ENCODE measurements at places on chromosomes 5 and 9.

- no peak overlapping the region for H3K4me3 ChIP-seq
- no peak for DNase-seq
- peaks cover 17% of the 10 kb centered on the region for H3K27me3 ChIP-seq
- H3K27ac ChIP-seq: no peak overlapping the region
Measured at GRCh38 chr5:80588858-80589540, 18.9 kb upstream of the ANKRD34B start.

GRCh38 chr5:52885614-52886013, 97.9 kb downstream of the ITGA1 start:
- peaks cover 4% of the 10 kb centered on the region for H3K36me3 ChIP-seq
- no peaks in the 10 kb centered on the region for H3K27me3 ChIP-seq
- no peak overlapping the region for H3K27ac ChIP-seq
- DNase-seq: no peak

- H3K27me3 ChIP-seq: no peaks in the 10 kb centered on the region
- DNase-seq: no peak
- H3K27ac ChIP-seq: no peak overlapping the region
- no peaks in the 10 kb centered on the region for H3K4me1 ChIP-seq
- H3K36me3 ChIP-seq: peaks cover 31% of the 10 kb centered on the region
Measured at GRCh38 chr5:113110117-113110516, 133.5 kb downstream of the DCP2 start.

DNA sequence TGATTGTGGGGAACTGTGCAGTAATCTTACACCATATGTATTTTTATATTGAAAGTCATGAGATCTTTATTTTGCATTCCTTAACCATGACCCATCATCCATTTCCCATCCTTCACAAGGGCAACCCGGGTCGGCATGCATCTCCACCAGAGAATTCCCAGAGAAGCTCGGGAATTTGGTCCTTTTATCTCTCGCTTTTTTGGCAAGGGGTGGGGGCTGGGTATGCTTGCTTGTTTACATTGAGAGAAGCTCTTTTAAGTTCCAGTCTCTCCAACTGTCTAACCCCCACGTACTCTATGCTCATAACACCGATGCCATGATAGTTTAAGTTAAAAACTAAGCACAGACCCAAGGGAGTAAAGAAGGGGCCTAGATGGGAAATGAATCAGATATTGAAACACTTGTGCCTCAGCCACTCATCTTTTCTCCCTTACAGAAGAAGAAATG, 109.9 kb upstream of the NFIB start:
- no peak for DNase-seq
- H3K27ac ChIP-seq: peak overlapping the region; percentile 77
- H3K27me3 ChIP-seq: peaks cover 8% of the 10 kb centered on the region
- no peak overlapping the region for H3K4me3 ChIP-seq
- H3K4me1 ChIP-seq: peaks cover 67% of the 10 kb centered on the region
- H3K36me3 ChIP-seq: no peaks in the 10 kb centered on the region

DNA sequence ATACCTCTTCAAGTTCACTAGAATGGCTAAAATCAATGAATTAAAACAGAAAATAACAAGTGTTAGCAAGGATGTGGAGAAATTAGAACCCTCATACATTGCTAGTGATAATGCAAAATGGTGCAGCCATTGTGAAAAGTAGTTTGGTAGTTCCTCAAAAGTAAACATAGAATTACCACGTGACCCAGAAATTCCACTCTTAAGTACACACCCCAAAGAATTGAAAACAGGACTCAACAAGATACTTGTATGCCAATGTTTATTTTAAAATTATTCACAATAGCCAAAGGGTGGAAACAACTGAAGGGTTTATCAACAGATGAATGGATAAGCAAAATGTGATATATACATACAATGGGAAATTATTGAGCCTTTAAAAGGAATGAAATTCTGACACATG, 70.3 kb downstream of the BARX1 start:
- peaks cover 9% of the 10 kb centered on the region for H3K4me1 ChIP-seq
- no peak overlapping the region for H3K27ac ChIP-seq
- H3K4me3 ChIP-seq: no peak overlapping the region
- peaks cover 38% of the 10 kb centered on the region for H3K27me3 ChIP-seq
- no peak for DNase-seq

- no peak overlapping the region for H3K4me3 ChIP-seq
- H3K27ac ChIP-seq: peak overlapping the region; percentile 67
- peak; percentile 84 for DNase-seq
- peaks cover 38% of the 10 kb centered on the region for H3K4me1 ChIP-seq
- no peaks in the 10 kb centered on the region for H3K27me3 ChIP-seq
Measured at GRCh38 chr9:135864447-135865049, 42.8 kb downstream of the CAMSAP1 start.

DNA sequence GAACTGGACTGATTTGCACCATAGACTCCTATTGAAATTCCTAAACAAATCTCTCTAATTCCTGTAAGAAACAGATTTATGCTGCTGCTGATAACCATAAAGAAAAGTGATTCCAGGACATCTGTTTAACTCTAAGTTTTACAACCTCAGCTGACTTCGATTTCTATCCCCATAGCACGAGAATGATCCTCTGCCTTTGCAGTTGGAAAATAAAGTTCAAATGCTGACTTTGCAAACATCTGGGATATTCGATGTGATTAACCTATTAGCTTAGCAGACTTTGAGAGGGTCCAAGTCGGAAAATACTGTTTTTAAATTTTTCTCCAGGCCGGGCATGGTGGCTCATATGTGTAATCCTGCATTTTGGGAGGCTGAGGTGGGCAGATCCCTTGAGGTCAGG, 247.3 kb downstream of the PSAT1 start:
- no peak for DNase-seq
- H3K4me1 ChIP-seq: peaks cover 27% of the 10 kb centered on the region
- H3K27me3 ChIP-seq: peaks cover 8% of the 10 kb centered on the region
- peaks cover 4% of the 10 kb centered on the region for H3K36me3 ChIP-seq

DNA sequence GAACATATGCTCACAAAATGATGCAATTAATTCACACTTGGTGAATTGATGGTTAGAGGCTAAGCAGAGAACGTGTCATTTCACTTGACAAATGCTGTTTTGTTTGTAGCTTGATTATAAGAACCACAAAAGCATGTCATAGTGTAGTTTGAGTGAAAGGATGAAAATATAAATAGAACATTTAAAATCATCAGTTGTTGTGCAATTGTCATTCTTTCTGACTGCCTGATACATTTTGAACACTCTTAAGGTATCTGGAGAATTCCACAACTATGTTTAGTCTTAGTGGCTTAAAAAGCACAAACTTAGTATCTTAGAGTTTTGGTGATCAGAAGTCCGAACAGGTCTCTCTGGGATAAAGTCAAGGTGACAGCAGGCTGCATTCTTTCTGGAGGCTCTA, 129.4 kb downstream of the BASP1 start:
- H3K27ac ChIP-seq: no peak overlapping the region
- H3K4me1 ChIP-seq: peaks cover 18% of the 10 kb centered on the region
- no peaks in the 10 kb centered on the region for H3K36me3 ChIP-seq

- peaks cover 8% of the 10 kb centered on the region for H3K27me3 ChIP-seq
- H3K36me3 ChIP-seq: no peaks in the 10 kb centered on the region
- no peak for DNase-seq
- H3K4me3 ChIP-seq: no peak overlapping the region
- no peaks in the 10 kb centered on the region for H3K4me1 ChIP-seq
- H3K27ac ChIP-seq: no peak overlapping the region
Measured at GRCh38 chr5:101327816-101328215, 424.7 kb upstream of the ST8SIA4 start.

GRCh38 chr9:89442981-89443814, 54.7 kb downstream of the SEMA4D start:
- H3K36me3 ChIP-seq: no peaks in the 10 kb centered on the region
- H3K27ac ChIP-seq: no peak overlapping the region
- H3K4me3 ChIP-seq: no peak overlapping the region

DNA sequence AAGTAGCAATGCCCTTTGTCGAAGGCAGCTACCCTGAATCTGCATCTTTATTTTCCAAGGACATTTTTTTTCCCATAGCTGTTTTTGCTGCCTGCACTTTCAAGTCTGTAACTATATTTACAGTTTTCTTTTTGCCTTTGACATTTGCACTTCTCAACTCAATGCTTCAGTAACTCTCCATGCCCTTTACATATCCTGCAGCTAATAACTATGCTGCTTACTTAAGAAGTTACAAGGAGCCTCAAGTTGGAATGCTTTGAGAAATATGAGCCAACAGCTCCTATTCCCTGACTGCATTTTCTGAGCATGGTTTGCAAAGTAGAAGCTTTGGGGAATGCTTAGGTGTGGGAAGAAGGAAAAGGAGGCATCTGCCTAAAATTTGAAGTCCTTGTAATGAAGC, 194.8 kb upstream of the TRPC7 start:
- H3K27me3 ChIP-seq: no peaks in the 10 kb centered on the region
- peaks cover 2% of the 10 kb centered on the region for H3K36me3 ChIP-seq
- no peak for DNase-seq
- peaks cover 7% of the 10 kb centered on the region for H3K4me1 ChIP-seq

DNA sequence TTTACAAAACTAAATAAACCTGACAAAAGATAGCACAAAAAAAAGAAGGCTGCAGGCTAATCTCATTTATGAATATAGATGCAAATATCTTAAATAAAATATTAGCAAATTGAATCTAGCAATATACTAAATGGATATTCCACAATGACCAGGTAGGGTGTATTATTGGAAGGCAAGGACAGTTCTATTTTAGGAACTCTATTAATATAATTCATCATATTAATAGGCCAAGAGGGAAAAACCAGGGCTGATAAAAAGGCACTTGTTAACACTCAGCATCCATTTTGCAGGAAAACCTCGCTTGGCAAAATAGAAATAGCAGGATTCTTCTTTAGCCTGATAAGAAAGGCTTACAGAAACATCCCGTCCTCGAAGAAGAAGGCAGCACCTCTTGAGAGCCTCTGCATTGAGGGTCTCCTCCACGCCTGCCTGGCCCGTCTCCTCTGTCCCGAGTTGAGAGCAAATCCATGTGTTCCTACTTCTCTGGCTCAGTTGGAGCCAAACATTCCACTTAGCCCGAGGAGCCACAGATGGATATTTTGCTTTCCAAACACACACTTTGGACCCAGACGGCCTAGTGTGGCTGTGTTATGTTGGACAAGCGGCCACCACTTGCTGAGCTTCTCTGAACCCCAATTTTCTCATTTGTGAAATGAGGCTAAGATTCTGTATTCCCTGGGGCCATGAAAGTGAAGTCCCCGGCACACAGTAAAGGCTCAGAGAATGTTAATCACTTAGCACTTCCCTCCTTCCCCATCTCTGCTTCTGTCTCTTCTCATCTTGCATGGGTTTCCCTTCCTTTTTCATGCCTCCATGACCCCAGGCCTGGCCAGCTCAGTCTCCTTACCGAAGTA, 181.8 kb upstream of the MVB12B start:
- no peak overlapping the region for H3K4me3 ChIP-seq
- peaks cover 14% of the 10 kb centered on the region for H3K4me1 ChIP-seq
- DNase-seq: no peak
- H3K27me3 ChIP-seq: peaks cover 18% of the 10 kb centered on the region

DNA sequence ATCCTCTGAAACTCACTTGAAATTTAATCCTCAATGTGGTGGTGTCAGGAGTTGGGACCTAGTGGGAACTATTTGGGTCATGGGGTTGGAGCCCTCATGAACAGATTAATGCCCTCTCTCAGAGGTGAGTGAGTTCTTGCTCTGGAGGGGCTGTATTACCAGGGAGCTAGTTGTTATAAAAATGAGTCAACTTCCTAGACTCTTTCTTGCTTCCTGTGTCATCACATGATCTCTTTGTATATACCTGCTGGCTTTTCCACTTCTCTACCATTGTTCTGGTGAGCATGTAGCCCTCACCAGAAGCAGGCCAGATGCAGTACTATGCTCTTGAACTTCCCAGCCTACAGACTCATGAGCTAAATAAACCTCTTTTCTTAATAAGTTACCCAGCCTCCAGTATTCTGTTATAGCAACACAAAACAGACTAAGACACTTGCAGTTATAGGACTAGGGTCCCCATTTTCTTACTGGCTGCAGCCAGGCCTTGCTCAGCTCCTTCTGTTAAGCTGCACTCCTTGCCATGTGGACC, 127.5 kb downstream of the SUSD1 start:
- no peak overlapping the region for H3K4me3 ChIP-seq
- peaks cover 28% of the 10 kb centered on the region for H3K36me3 ChIP-seq
- no peak for DNase-seq

DNA sequence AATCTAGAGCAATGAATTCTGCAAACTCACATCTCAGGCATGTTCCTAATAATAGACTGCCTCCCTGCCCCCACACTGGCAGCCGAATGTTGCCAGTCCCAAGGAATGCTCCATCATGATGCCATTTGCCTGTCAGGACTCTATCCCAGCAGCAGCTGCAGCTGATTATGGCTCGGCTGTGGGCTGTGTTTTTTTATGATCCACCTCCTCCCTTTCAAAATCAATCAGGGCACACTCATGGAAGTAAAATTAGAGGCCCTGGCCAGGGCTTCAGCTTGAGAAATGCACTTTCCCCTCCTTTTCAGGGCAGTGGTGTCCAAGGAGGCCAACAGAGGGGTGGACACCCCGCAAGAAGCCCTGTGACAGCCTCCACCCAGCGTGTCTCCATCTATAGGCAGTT, 176.7 kb upstream of the S1PR3 start:
- DNase-seq: no peak
- H3K27me3 ChIP-seq: peaks cover 8% of the 10 kb centered on the region
- peaks cover 86% of the 10 kb centered on the region for H3K4me1 ChIP-seq
- no peaks in the 10 kb centered on the region for H3K36me3 ChIP-seq

- DNase-seq: no peak
- no peak overlapping the region for H3K27ac ChIP-seq
- H3K27me3 ChIP-seq: peaks cover 9% of the 10 kb centered on the region
- no peaks in the 10 kb centered on the region for H3K4me1 ChIP-seq
- H3K36me3 ChIP-seq: peaks cover 31% of the 10 kb centered on the region
- H3K4me3 ChIP-seq: no peak overlapping the region
Measured at GRCh38 chr9:136036050-136036449, 59.0 kb downstream of the NACC2 start.

DNA sequence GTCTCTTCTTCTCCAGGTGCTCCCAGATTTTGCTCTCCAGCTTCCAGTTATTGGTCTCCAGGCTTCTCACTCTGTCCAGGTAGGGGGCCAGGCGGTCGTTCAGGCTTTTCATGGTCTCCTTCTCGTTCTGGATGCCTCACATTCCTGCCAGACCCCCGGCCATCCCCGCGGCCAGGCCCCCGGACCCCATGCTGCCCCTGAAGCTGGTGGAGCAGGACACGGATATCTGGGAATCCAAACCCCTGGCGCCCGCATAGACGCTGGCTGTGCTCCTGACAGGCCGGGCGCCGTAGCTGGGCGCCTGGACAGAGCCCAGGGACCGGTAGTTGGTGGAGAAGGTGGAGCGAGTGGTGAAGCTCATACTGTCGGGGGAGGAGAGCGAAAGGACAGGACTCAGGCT, 534.4 kb upstream of the TLE4 start:
- no peak overlapping the region for H3K4me3 ChIP-seq
- no peaks in the 10 kb centered on the region for H3K36me3 ChIP-seq
- no peak for DNase-seq

DNA sequence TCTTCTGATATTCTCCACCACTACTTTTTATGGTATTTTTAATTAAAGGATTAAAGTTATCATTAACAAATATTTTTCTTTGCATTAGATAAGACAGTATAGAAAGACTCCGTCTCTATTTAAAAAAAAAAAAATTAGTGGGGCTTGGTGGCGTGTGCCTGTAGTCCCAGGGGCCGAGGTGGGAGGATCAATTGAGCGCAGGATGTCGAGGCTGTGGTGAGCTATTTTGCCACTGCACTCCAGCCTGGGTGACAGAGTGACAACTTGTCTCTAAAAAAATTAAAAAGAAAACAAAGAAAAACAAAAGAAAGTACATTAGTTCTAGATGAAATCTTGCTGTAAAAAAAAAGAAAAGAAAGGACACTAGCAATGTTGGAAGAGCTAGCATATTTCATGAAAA, 97.4 kb upstream of the IL6ST start:
- H3K4me3 ChIP-seq: no peak overlapping the region
- DNase-seq: no peak
- H3K36me3 ChIP-seq: no peaks in the 10 kb centered on the region
- H3K4me1 ChIP-seq: peaks cover 17% of the 10 kb centered on the region

All from nephron progenitor cell (in vitro differentiated cells).